Naive thymus-derived CD4-positive, alpha-beta T cell (primary cell): ENCODE measurements at places on chromosomes 2 and 18. TPM values are rescaled to one million over a fixed set of nuclear protein-coding genes. Genes with fewer than 3 reads are reported as not detected.

The OXER1 gene
- 0.36 TPM for polyA plus RNA-seq

The CNRIP1 gene
- polyA plus RNA-seq: not detected

The SATB2 gene
- polyA plus RNA-seq: not detected

The FOXI3 gene
- not detected for polyA plus RNA-seq

The CDCA7 gene
- 1.3 TPM for polyA plus RNA-seq

The BMP10 gene
- not detected for polyA plus RNA-seq

- DNase-seq: no peak
Measured at GRCh38 chr2:3348767-3349166, 28.9 kb downstream of the EIPR1 start.

DNA sequence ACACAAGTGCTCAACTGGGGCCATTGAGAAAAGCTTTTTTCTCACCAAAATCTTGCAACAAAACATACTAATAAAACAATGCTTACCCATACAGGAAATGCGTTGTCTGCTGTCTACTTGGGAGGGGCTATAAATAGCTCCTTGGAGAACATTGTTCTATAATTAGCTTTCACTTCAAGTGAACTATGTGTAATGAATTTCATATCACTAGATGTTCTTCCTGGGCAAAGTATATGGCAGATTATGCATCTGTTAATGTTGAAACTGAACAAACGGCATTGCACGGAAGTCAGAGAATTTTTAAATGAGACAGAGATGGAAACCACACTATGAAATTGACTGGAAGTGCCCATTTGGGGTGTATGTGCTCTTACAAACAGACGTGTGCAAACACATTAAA lies 6.4 kb upstream of the NPAS2 start:
- peak; percentile 14 for DNase-seq

DNA sequence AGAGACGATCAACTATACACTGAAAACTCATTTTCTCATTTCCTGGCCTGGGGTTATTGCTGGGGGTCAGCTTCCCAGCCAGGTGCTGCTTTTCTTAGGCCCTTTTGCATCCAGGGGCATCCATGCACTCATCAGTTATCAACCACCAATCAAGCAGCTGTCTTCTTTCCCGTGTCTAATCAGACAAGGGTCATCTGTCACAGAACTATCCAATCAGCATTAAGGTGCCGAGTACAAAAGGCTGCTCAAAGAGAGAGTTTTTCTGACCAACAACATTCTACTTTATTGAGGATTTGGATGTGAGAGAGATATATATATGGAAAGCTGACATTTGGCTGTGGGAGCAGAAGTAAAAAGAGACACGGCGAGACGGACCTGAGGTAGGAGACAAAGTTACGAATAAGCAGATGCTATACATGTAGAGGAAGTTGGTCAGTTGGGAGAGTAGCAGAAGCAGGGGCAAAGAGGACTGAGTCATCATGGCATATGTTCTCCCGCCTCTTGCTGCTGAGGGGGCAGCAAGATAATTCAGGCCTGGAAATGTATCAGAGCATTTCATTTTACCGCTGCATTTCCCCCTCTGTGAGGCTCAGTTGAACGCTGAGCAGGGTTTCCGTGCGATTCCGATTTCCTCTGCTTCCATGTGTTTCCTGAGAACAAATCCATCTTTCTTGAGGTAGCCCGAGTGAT lies 129.3 kb downstream of the NUP35 start:
- no peak for DNase-seq

DNA sequence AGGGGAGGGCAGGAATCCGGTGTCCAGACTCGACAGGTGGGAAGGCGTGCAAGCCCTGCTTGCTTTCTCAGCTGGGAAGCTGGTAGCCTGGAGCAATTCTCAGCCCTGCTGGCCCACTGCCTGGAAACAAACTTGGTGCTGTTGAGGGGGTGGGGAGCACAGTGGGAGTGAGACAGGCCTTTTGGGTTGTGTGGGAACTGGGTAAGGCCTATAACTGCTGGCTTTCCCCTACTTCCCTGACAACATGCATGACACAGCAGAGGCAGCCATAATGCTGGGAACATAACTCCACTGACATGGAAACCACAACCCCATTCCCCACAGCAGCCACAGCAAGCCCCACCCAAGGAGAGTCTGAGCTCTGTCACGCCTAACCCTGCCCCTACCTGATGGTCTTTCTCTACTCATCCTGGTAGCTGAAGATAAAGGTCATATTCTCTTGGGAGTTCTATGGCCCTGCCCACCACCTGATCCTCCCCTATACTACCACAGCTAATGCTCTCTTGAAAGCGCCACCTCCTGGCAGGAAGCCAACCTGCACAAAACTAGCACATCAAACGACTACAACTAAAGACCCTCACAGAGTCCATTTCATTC lies 122.9 kb upstream of the ACVR1C start:
- peak; percentile 11 for DNase-seq

DNA sequence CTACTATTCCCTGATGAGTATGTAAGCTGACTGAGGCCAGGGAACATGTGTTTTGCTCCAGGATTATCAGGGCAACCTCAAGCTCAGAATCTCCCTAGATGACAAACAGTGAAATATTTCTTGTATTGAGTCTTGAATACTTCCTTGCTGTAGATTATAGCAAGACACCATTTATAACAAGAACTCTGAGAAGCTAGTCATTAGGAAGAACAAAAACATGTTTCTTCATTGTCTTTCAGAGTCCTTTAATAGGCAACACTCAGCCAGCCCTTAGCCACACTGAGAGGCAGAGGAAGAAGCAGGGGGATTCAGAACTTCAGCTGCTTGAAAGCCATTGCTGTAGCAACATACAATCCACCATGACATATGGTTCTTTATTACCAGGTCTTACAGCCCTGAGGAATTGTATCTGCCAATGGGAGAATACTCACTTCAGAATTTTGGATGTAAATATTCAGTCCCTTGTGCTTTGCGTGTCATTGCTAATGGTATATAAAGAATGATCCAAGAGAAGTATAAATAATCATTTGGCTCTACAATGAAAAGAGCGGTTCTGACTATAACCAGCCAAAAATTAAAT lies 117.5 kb upstream of the NCKAP5 start:
- DNase-seq: no peak

DNA sequence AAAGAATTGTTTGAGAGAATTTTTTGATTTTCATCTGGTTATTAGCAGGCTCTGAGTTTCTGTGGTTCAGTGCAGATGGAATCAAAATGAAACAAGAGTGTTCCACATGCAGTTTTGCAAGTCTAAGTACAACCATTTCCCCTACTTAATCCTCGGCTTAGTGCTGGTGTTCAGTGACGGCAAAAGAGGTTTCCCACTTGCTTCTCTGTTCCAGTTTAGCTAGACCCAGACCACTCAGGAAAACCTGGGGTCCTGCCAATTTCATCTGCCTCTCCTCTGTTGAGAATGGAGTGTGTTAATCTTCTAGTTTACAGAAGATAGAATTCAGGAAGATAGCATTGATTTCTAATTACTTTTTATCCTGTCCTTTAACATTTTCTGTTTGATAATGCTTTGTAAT lies 996.2 kb upstream of the FANCL start:
- no peak for DNase-seq

DNA sequence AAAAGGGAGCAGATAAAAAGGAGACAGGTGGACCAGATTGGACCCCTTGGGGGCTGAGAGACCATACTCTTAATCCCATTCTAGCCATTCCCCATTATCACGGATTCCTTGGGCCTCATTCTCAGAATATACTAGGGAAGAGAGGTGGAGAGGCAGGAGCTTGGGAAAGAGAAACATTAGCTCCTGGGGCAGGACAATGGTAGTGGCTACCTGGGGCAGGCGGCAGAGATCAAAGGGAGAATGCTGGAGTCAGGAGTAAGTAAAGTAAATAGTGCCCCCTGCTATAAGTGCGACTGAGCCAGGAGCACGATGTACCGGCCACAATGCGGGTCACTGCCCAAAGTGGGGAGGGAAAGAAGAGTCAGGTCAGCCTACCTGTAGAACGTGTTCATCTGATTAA lies 20.4 kb upstream of the IHH start:
- no peak for DNase-seq

DNA sequence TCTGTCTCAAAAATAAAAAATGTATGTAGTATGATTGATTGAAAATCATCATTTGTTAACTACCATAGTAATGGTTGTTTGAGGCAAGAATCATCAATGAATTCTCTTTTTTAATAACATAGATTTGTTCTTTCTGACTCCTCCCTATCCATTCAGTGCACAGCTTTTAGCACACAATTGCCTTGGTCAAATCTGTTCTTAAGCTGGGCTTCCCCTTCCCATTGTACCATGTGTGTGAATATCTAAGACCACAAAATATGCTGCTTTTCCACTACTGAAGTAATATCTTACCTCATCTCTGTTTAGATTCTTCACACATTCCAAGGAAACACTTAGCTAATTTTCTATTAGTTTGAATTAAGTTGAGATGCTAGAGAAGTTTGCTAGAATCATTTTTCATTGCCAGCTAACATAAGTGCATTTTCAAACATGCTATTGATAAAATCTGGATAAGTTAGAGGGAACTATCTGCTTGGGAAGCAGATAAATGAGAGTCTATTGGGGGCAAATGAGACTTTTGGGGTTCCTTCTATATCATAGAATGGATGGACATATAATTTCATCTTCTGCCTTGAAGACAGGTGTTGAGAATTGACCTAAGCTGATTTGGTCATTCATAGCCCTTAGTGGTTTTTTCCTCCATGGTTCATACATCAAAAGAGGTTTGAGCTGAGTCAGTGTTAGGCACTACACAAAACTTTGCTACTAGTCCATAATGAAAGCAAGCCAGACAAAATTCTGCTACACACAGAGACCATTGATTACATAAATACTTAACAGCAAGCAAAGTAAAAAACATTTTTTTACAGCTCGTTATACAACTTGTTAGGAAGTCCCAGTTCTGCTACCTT lies 231.9 kb downstream of the PLCL1 start:
- DNase-seq: no peak

- DNase-seq: no peak
Measured at GRCh38 chr18:32980896-32981295, 208.1 kb upstream of the KLHL14 start.

- DNase-seq: no peak
Measured at GRCh38 chr2:11187083-11187619, 31.9 kb downstream of the SLC66A3 start.

DNA sequence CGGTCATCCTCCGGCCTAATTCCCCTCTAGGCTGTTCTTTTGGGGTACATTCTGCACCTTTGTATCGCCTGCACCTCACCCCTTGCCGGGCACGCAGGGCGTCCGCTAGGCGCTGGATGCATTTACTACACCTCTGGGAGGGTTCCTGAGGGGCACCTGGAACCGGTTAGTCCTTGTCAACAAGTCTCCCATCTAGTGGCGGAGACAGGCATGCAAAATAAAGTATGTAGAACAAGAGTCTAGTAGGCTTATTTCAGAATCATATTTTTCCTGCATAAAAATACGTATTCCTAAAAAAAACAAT lies 705 bp upstream of the TEX261 start:
- peak; percentile 61 for DNase-seq

DNA sequence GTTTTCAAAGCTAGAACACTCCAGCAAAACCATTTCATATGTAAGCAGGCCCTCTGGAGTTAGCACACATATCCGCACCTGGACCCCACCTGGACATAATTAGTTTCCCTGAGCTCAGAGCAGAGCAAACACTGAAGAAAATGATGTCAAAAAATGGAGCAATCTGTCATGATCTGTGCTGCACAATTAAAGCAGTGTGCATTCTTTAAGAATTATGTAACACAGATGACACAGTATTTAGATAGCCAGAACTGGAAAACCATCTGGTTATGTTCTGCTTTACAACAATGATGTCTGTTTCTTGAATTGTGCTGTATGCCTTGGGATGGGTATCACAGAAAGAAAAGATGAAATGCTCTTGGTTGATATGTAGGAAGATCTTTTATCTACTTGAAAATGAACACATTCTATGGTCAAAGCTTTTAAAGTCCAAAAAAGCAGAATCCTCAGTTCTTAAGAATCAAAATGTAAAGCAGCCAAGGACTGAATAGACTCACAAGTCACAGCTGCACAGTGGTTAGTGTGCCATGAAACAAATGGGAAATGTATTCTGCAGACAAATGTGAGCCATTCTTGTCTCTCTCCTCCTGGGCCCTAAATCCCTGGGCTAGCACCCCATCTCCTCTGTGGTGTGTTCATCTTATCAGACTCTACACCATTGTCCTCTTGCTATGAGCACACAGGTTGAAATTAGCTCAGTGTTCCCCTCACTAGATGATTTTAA lies 36.8 kb downstream of the HRH4 start:
- no peak for DNase-seq

DNA sequence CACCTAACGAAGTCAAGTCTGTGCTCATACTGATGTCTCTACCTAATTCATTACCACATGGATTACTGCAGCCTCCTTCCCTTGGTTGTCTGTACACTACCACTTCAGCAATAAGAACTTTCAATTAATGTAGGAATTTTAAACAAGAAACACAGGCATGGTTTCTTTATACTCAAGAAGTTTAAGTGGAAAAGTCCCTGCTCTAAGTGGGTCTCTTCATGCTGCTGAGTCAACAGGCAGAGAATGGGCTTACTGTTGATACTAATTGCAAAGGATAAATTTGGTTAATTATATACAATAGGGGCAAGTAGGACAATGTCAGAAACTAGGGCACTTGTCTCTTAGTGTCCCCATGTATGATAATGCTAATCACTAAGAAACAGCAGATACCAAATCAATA lies 392.6 kb downstream of the DSEL start:
- no peak for DNase-seq

DNA sequence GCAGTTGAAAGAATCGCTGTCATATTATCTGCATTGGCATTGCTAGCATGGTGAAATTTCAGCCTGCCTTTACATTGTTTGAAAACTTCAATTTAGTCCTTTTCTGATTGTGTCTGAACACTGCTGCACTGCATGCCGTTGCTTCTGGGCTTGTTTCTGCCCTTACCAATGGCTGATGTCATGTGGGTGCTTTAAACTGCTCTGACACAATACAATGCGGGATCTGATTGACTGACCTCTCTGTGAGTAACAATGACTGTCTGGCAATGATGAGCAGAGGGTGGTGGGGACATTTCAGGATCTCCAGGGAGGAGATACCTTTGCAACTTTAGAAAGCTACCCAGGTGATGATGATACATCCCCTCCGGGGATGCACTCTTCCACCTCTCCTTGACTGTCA lies 119.5 kb upstream of the ZBTB14 start:
- no peak for DNase-seq

DNA sequence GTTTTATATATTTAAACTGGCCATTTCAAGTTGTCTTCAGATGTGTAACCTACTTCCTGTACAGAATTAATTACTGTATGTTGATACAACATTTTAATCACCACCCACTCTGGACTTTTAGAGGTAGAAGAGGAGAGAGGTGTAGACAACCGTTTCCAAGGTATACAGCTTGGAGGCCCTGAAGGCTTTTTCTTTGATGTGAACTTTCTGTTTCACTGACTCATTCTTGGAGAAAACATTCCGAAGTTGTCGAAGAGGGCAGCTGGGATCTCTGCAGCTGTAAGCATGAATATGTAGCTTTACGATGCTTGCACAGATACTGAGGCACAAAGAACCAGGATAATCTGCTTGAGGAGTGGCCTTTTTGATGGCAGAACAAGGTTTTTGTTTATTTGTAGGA lies 137.0 kb downstream of the NCKAP5 start:
- no peak for DNase-seq

GRCh38 chr2:74099835-74100234 lies 47.9 kb downstream of the BOLA3 start:
- DNase-seq: no peak
